ENCODE measurements at places on chromosomes 5 and 9. TPM values are rescaled to one million over a fixed set of nuclear protein-coding genes. Genes with fewer than 3 reads are reported as not detected.

PNPLA7 gene
- total RNA-seq = 1.1 TPM

DNA sequence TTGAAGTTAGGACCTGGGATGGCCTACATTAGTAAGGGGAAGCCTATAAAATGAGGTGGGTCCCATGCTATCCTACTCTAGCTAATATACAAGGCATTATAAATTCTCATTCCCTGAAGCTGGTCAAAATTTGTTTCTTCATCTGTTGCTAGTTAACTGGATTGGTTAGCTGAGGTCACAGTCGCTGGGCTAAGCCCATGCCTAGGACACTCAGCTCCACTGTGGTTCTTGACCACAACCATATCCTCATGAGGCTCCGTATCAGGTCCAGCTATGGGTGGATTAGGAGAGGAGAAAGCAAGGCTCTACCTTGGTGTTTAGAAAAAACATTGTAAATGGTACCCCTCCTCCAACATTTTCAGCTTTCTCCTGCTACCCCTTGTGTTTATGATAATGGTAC, 52.8 kb upstream of the RAI14 start:
- H3K36me3 ChIP-seq = no peaks in the 10 kb centered on the region
- DNase-seq = no peak
- peaks cover 3% of the 10 kb centered on the region for H3K4me1 ChIP-seq
- H3K27me3 ChIP-seq = no peaks in the 10 kb centered on the region
- no peak overlapping the region for H3K4me3 ChIP-seq

DNA sequence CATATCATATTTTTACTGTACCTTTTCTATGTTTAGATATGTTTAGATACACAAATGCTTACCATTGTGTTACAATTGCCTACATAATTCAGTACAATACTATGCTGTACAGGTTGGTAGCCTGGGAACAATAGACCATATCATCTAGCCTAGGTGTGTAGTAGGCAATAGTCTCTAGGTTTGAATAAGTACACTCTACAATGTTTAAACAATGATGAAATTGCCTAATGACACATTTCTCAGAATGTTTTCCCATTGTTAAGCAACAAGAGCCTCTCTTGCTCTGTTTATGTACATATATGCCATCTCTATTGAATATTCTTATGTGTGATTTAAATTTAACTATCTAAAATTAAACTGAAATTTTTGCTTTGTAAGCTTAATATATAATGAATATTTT, 209.6 kb upstream of the ST8SIA4 start:
- H3K27ac ChIP-seq = no peak overlapping the region
- DNase-seq = no peak
- no peaks in the 10 kb centered on the region for H3K4me1 ChIP-seq
- no peak overlapping the region for H3K4me3 ChIP-seq
- no peaks in the 10 kb centered on the region for H3K36me3 ChIP-seq

- H3K36me3 ChIP-seq = no peaks in the 10 kb centered on the region
- no peak overlapping the region for H3K4me3 ChIP-seq
- DNase-seq = no peak
Observed at GRCh38 chr9:89732295-89732938, 127.6 kb downstream of the GADD45G start.

DNA sequence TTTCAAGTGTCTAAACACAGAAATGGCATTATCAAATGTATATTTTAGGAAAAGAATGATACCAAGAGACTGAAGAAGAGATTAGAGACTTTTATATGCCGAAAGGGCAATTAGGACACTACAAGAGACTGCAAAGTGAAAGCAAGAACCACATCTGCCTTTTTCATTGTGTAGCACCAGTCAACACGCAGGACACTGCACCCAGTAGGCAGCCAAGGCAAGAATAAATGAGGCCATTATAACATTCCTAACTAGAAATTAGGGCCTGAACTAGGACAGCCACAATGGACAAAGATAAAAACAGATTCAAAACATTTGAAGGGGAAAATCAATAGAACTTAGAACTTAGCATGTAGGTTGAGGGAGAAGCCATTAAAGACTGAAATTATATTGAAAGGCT, 10.8 kb downstream of the CETN3 start:
- no peaks in the 10 kb centered on the region for H3K4me1 ChIP-seq
- H3K4me3 ChIP-seq = no peak overlapping the region
- peaks cover 17% of the 10 kb centered on the region for H3K36me3 ChIP-seq
- no peak for DNase-seq
- no peak overlapping the region for H3K27ac ChIP-seq

DNA sequence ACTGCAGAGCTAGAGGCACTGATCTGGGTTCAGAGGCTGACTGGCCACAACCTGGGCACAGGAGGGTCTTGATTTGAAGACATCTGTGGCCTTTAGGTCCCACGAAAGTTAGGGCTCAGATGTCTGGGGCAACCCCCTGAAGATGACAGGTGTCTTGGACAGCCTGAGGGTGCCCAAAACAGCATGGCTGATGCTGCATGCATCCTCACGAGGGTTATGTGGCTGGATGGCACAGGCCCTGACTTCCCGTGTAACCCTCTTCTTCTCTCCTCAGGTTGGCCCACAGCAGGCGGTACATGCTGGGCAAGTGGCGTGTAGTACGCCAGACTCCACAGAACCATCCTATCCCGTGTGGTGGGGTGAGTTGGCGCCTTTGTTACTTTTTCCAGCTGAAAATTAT, 29.8 kb upstream of the GFPT2 start:
- H3K4me1 ChIP-seq = no peaks in the 10 kb centered on the region
- H3K36me3 ChIP-seq = no peaks in the 10 kb centered on the region
- no peak overlapping the region for H3K27ac ChIP-seq
- no peak for DNase-seq
- no peaks in the 10 kb centered on the region for H3K27me3 ChIP-seq

DNA sequence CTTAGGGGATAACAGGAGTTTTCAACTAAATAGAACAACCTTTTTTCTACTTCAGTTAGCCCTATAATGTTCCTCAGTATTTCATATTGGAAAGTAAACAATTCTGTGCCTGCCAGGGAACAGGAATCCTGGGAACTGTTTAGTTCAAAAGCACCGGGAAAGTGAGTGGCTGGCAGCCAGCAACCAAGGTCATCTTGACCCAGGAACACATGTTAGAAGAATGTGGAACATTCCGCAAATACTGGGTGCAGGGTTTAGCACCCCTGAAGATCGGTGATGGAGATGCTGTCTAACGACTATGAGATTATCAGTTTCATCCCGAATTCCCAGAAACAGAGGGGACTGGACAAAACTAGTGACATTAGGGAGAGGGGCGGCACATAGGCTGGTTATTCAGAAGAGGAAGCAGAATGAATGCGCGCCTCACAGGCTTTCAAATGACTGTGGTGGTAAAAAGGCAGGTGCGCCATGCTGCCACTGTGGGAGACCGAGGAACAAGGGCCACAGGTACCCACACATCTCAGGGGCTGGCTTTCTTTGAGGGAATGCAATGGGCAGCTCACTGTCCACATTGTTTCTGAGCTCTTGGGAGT, 51.2 kb downstream of the IPPK start:
- H3K4me3 ChIP-seq = no peak overlapping the region
- H3K27ac ChIP-seq = no peak overlapping the region
- no peak for DNase-seq

DNA sequence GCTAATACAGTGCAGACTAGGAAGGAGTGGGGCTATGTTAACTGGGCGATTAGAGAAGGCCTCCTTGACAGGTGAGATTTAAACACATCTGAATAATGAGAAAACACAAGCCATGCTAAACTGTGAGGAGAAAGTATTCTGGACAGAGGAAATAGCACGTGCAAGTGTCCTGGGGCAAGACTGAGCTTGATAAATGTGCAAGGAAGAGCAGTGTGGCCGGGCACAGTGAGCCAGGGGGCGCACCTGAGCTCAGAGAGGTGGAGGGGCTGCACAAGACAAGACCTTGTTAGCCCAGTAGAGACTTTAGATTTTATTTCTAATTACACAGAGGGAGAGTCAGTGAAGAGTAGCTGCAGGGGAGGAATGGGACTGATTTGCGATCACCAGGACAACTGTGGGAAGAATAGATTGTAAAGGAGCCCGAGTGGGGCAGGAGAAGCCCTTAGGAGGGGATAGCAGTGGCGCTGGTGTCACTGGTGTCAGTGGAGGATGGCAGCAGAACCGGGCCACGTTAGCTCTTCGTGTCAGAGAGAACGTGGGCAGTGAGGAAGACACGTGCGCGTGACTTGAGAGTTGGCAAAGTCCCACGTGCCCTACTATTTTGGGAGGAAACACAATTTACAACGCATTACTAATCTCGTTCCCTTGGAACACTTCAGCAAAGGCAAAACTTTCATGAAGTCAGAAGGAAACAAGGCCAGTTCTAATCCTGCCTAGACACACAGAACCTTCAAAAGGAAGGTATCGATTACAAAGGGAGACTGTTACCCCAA, 17.9 kb upstream of the C5orf47 start:
- no peak overlapping the region for H3K4me3 ChIP-seq
- no peak for DNase-seq
- no peaks in the 10 kb centered on the region for H3K36me3 ChIP-seq
- H3K4me1 ChIP-seq = peaks cover 34% of the 10 kb centered on the region

All from cardiac muscle cell (in vitro differentiated cells and primary cell).